Stimulated activated CD8-positive, alpha-beta memory T cell treated with anti-CD3 and anti-CD28 coated beads, Interleukin-15, amount 100 ng/mL, for 24 hours (primary cell): ENCODE measurements at places on chromosomes 7 and 10.

GRCh38 chr10:58781873-58782488, 269.3 kb downstream of the BICC1 start:
- no peak for DNase-seq

DNA sequence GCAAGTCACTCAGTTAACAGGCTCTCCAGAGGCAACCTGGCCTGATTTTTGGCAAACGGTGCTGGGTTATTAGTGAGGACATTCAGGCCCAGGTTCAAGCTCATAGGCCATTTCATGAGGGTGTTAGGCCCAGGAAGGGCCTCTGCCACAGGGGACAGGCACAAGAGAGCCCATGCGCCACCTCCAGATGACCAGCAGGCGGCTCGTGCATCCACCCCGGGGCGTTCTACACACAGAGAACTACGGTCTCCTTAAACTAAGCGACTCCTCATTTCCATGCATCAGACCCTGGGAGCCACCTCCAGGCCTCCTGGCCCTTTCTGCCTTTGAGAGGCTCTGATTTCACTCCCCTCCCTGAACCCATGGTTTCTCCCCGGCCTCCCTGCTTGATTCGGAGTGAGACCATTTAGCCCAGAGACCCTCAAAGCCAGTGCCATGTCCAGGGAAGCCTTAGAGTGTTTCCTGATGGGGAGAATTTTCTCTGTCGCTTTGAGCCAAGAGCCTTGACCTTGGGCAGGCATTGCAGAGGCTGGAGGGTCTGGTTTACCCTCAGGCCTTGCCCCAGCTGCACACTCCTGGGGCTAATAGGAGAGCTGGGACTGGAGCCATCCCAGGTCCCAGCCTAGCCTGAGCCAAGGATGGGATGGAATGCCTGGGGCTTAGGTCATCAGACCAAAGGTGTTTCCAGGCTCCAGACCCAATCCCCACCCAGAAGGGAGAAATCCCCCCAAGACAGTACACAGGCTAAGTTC, 188.0 kb downstream of the GRID1 start:
- no peak for DNase-seq

- DNase-seq = no peak
Observed at GRCh38 chr7:91164506-91164905, 99.7 kb upstream of the FZD1 start.

- no peak for DNase-seq
Observed at GRCh38 chr7:2080060-2080387, 152.7 kb downstream of the MAD1L1 start.

GRCh38 chr7:142188846-142189245, 69.0 kb downstream of the PRSS58 start:
- DNase-seq = no peak

- no peak for DNase-seq
Observed at GRCh38 chr7:26179826-26180497, 20.6 kb downstream of the HNRNPA2B1 start.

- DNase-seq = no peak
Observed at GRCh38 chr7:78607099-78607498, 808.5 kb downstream of the PHTF2 start.

DNA sequence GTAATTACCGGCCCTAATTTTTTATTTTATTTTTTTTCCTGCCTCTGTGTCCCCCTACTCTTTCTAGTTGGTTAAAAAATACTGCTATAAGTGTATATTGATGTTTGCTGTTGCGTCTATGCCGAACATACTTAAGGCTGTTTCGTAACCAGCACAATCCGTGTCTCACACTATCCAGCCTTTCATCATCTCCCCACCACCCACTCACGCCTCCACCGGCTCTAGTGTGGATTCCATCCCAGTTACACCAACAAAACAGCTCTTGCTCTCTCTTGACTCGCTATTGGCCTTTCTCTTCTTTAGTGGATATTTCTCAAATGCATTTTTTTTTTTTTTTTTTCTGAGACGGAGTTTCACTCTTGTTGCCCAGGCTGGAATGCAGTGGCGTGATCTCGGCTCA, 70.1 kb upstream of the CAMK1D start:
- no peak for DNase-seq

DNA sequence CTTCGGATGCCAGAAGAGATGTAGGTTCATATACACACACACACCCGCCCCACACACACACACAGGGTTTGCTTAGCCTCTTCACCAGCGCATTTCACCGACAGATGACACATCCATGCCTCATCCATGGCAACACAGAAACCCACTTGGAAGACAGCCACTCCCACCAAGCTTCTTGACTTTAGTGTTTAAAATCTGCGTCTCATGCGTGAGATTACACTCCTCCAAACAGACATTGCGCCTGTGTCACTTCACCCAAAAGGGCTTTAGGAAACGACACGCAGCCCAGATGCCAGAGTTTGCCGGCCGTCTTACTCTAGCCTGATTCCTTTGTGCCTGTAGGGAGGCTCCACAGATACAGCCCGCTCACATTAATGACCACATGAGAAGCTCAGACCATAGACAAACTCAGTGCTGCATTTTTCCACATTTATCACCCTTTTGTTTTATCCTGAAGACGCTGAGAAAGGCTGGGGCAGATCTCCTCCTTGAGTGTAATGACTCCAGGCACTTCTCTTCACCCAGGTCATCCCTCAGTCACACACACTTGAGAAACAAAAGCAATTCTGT, 73.8 kb downstream of the DIP2C start:
- DNase-seq = no peak

DNA sequence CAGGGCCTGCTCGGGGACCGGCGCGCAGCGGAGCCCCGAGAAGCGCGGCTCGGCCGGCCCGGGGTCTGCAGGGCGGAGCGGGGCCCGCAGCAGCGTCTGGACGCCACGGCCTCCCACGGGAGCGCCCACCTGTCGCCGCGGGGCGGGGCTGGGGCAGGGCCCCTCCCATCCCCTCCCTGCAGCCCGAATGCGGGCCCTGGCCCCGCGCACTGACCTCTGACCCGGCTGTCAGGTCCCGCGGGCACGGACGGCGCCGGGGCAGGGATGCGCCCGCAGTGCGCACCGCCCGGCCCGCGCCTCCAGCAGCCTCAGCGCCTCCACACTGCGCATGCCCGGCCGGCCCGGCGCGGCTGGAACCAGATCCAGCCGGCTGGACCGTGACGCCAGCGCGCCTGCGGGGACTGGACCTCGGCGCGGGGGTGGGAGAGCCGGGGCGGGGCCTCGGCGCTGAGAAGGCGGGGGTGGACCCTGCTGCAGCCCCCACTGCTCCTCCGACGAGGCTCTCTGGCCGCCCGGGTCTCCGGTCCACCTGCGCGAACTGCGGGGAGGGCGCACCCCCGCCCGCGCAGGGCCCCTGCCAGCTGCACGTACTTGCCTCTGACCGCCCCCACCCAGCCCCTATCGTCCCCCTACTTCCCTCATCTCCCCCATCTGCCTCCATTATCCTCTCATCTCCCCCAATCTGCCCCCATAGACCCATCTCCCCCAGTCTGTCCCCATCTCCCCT, 16.1 kb upstream of the GPR146 start:
- DNase-seq = peak; percentile 64

- DNase-seq = no peak
Observed at GRCh38 chr10:31669357-31669756, 259.3 kb downstream of the ARHGAP12 start.

- DNase-seq = no peak
Observed at GRCh38 chr10:50152792-50153272, 85.1 kb downstream of the WASHC2A start.

- no peak for DNase-seq
Observed at GRCh38 chr10:76017733-76018433, 586.5 kb downstream of the LRMDA start.

DNA sequence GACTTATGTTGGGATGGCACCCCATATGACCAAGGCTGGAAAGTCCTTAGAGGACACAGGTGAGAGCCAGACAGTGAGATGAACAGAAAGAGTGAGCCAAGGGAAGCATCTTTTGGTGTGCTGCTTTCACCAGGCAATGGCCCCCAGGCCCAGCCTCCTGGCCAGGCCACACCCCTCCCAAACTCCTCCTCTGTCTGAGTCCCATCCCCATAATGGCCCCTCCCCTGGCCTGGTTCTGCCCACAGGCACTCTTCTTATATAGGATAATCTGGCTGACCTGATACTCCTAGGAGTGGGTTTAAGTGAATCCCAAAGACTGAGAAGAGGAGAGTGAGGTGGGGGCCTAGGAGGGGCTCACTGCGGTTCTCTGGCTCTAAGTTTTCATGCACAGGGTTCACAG, 252.5 kb downstream of the RPS24 start:
- DNase-seq = no peak

- no peak for DNase-seq
Observed at GRCh38 chr10:23342213-23342884, 2.2 kb downstream of the C10orf67 start.

- DNase-seq = no peak
Observed at GRCh38 chr7:2102375-2102723, 130.4 kb downstream of the MAD1L1 start.

GRCh38 chr7:139916717-139917395, 87.8 kb downstream of the TBXAS1 start:
- no peak for DNase-seq

GRCh38 chr10:90983914-90984549, 63.1 kb upstream of the ANKRD1 start:
- DNase-seq = no peak

GRCh38 chr10:49606981-49607535, 3.1 kb upstream of the SLC18A3 start:
- DNase-seq = peak; percentile 13

DNA sequence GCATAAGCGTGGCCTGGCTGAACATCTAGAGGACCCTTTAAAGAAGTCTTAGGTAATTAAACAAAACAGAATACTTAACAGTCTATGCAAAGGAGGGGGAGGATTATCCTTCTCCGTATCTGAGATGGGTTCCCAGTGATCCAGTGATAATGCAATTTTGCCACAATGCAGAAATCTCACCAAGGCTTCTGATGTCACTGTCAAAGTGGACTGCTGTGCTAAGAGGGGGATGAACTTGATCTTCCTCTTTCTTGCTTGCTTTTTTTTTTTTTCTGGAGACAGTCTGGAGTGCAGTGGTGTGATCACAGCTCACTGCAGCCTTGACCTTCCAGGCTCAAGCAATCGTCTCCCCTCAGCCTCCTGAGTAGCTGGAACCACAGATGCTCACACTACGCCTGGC, 30.8 kb downstream of the GATA3 start:
- DNase-seq = no peak

- no peak for DNase-seq
Observed at GRCh38 chr7:159218607-159219006, 73.9 kb upstream of the VIPR2 start.

- no peak for DNase-seq
Observed at GRCh38 chr10:80472234-80473095, 18.4 kb downstream of the TSPAN14 start.

- no peak for DNase-seq
Observed at GRCh38 chr7:136877509-136877908, 9.1 kb downstream of the CHRM2 start.

- no peak for DNase-seq
Observed at GRCh38 chr7:41207141-41207540, 495.7 kb downstream of the INHBA start.

DNA sequence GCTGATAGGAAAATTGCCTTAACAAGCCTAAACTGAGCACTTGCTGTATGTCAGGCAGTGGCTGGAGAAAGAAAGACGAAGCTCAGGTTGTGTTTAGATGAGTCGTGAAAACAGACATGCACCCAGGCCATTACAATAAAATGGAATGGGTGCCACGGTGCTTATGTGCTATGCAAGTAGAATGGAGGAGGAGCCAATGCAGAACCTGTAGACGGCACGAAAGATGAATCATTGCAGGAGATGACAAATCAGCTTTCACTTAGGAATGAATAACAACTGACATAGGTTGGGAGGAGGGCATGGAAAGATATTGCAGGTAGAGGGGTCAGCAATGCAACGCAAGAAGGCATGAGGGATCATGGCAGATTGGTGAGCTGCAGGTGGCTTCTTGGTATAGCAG, 61.2 kb upstream of the ARHGAP21 start:
- DNase-seq = no peak

DNA sequence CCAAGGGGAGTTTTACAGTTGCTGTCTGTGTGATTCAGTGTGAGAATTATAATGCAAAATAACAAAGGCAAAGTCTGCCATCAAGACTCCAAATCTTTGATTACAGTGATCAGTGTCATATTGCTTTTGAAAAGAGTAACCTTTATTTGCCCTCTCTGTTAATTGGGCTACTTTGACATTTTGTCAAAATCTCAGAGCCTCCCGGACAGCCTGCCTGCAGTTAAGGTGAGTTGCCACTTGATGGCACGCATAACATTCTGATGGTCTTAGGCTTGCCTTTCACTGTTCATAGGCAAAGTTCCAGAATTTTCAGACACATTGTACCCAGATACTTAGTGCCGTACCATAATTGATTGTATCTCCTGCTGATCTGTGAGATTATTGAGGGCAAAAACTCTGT, 253.5 kb downstream of the ABCA13 start:
- DNase-seq = no peak

DNA sequence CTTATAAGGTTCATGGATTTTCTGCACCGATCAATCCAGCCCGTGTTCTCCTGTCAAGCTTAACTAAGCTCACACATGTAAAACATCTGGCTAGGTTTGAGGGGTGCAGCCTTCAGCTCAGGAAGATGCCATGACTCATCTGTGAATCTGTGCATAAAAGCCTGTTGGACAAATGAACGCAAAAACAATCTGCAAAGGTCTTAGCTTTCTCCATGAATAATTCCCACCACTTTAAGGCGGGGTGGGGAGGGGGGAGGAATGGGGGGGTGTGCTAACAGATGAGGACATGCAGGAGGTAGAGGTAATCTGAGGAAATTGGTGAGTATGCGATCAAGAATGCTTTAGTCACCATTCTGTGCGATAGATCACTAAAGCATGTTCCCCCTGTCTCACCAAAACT, 4.8 kb downstream of the DOCK4 start:
- no peak for DNase-seq

DNA sequence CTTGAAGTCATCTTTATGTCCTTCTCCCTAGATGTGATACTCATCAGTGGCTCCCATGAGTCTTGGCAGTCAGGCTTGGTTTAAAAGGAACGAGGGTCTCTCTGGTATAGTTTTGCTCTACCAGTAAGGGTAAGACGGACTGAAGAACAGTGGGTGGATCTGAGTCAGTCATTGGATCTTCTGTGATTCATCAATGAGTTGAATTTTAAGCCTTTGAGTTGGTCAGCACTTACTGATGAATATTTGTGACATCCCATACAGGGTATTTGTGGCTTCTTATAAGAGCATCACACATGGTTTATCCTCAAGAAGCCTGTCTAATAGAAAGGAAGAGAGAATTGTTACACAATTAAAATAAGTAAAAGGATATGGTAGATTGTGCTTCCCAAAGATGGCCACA, 87.3 kb upstream of the NAMPT start:
- DNase-seq = no peak
